ENCODE measurements at places on chromosomes 1 and 21.

DNA sequence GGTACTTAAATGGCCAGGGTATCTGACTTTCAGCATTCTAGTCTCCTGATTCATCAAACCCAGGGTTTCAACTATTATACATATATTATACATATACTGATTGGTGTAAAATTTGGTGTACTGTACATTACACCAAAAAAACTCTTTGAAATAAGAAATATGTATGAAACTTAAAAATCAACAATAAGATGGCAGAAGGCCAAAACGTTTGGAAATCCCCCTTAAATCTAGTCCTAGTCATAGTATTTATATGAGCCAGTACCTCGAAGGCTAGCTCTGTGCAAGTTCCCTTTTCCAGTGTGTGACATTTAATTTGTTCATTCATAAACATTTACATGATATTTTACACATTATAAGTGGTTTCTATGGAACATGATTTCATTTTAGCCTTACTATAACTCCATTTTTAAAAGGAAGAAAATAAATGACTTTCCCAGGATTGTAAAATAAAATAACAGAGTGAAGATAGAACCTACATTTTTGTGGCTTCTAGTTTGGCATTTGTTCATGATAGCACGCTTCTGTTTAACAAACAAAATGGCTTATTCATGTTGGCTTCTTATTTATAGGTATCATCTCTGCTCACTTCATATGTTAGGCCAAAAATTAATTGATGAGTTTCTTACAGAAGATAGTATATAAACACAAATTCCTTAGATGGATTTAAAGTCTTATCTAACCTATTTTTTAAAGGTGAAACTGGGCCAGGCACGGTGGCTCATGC is 18.8 kb upstream of the ZNF281 start:
- DNase-seq, result no peak

DNA sequence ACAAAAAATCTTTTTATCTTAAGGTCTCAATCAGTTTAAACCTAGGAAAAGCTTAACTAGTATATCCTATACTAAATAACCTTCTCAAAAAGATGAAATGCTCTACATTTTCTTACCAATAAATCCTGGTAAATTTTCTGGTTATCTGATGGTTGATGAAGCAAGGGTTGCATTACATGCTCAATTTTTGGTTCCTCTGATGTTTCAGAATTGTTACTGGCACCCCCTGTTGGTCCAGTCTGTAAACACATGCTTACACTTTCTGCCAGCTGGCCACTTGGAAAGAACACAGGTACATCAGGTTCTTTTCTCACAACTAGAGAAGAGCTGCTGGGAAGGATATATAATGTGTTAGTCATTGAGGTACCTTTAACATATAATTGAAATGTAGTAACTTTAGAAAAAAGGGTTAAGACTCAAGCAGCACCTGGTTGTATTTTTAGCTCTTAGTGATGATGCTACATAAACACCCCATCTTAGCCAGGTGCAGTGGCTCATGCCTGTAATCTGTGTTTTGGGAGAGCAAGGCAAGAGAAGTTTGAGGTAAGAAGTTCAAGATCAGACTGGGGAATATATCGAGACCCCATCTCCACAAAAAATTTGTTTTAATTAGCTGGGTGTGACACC is 30.9 kb upstream of the TAL1 start:
- DNase-seq, result peak; percentile 51

DNA sequence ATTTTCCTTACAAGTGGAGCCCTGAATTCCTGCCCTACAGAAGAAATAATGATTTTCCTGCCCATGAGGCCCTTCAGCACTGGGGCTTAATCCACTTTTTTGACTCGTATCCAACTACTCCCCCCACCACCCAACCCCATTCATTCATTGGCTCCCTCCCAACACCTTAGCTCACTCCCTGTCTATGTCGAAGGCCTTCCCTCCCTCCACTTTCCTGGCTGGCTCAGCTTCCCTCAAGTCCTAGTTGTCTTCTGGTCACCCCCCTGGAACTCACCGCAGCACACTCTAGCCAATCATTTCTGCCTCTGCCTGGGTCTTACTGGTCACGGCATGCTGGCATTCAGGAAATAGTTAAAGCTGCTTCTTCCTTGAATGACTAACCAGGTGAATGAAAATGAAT is 118.9 kb downstream of the PGBD5 start:
- DNase-seq, result no peak

DNA sequence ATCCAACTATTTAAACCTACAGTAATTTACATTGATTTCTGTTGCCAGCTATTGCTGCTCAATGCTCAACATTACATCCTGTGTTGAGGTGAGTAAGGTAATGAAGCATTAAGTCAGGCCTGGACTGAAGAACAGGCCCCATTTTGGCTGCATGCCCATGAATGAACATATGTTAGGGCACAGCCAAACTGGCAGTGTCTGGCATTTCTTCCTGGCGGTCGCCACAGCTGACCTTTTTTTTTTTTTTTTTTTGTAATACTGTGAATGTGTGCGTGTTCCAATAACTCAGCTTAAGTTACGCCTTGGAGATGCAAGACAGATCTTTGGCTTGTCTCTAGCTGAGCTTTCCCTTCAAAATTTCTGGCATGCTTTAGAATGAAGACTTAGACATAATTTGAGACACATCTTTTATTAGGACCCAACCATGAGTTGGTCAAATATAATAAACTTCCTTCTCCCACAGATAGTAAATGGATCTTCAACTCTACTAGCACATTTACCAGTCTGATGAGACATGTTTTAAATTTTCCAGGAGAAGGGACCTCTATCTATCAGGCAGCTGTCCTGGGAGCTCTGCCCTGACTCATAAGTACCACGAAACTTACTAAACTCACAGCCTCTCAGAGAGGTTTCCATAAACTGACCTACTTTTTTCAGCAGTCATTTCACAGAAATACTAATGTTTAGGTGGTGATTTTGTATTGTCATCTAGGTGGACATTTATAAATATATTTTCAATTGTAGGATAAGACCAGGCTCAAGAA is 341.1 kb upstream of the RUNX1 start:
- DNase-seq, result no peak

DNA sequence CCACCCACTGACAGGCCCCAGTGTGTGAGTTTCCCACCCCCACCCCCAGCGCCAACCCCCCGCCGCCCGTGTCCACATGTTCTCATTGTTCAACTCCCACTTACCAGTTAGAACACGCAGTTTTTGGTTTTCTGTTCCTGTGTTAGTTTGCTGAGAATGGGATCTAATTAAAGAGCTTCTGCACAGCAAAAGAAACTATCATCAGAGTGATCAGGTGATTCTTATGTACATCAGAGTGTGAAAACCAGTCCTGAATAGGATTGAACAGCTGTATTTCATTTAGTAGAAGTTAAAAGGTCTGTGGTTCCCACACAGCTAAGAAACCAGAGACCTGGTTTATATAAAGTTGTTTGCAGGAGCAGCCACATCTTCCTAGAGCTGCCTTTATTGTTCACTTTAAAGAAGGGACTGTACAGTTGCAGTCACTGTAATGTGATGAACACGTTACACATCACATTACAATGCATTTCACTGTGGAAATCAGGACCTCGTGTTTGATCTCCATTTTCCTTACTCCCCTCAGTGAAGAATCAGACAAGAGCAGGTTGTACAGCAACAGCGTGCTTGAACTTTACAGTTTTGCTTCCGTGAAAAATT is 1.2 kb downstream of the GBP6 start:
- no peak for DNase-seq

- peak; percentile 66 for DNase-seq
These were observed 10.9 kb downstream of the MORC3 start for GRCh38 chr21:36330904-36331303.

- DNase-seq, result no peak
These were observed 39.1 kb upstream of the KCNK2 start for GRCh38 chr1:215043401-215043800.

GRCh38 chr1:201370500-201370899 is 7.0 kb downstream of the TNNT2 start:
- DNase-seq, result no peak

DNA sequence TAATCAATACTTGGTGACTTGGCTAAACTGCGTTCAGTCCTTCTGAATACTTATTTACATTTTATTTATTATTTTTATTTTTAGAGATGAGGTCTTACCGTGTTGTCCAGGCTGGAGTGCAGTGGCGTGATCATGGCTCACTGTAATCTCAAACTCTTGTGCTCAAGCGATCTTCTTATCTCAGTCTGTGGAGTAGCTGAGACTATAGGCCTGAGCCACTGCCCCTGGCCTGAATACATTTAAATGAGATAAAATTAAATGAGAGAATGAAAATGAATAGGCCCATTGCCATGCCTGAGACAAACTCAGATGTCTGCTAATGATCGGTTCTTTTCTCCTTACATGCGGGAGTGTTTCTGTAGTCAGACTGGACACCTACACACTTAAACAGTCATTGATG is 86.0 kb downstream of the GALNT2 start:
- DNase-seq, result no peak
